Stimulated activated CD4-positive, alpha-beta T cell treated with anti-CD3 and anti-CD28 coated beads, TNF-alpha, amount 100 ng/mL, for 24 hours (primary cell): ENCODE measurements at places on chromosomes 1 and 21.

DNA sequence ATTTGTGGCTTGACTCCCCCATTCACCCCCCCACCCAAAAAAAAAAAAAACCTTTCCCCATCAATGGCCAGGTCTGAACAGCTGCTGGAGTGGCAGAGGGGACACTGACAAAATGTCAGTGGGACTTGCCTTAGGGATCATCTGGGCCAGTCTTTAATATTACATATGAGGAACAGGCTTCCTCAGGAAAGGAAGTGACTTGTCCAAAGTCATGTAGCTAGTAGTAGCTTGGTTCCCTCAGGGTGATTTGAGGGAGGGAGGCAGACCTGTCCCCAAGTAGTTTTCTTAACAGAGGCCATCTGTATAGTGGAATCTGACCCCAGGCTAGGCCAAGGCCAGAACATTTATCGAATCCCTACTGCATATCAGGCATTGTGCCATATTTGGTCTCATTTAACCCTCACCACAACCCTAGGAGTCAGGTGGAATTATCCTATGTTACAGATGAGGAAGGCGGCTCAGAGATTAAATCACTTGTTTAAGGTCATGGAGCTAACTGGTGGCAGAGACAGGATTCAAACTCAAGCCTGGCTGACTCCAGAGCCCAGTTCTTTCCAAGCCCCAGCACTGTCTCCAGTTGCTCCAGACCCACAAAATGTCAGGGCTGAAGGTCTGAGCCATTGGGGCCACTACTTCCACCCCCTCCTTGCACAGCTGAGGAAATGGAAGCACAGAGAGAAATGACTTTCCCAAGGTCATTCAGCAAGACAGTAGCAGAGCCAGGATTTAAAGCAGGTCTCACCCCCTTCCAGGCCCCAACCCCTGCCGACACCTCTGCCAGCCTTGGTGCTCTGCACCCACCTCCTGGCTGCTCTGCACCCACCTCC, 10.4 kb downstream of the ZBTB7B start:
- no peak for DNase-seq

GRCh38 chr1:98420376-98421084, 241.0 kb upstream of the SNX7 start:
- no peak for DNase-seq

GRCh38 chr1:92408825-92409224, 77.9 kb downstream of the GFI1 start:
- no peak for DNase-seq

- no peak for DNase-seq
These were observed 448.4 kb downstream of the RPS6KC1 start for GRCh38 chr1:213499444-213499843.
